NCI-H1694 (cell line): ENCODE measurements at places on chromosomes 6 and 20.

GRCh38 chr6:99254616-99255550, 94.6 kb downstream of the FAXC start:
- no peak for DNase-seq

- DNase-seq, result no peak
Observed at GRCh38 chr6:46186583-46186982, 15.8 kb upstream of the ENPP5 start.

GRCh38 chr6:142927904-142928303, 17.1 kb downstream of the HIVEP2 start:
- DNase-seq, result no peak

GRCh38 chr6:53306819-53307347, 41.9 kb downstream of the ELOVL5 start:
- no peak for DNase-seq

DNA sequence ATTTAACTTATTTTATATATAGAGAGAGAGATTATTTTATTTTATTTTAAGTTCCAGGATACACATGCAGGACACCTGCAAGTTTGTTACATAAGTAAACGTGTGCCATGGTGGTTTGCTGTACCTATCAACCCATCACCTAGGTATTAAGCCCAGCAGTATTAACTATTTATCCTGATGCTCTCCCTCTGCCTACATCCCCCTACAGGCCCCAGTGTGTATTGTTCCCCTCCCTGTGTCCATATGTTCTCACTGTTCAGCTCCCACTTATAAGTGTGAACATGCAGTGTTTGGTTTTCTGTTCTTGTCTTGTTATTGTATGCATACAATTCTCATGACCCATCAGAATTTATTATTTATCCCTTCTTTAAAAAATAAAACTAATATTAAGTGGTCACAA, 34.6 kb downstream of the FKBP1C start:
- no peak for DNase-seq
